ENCODE measurements at places on chromosomes 16 and 17.
A peak's percentile ranks its signal among the peaks of the same experiment; 100 is the strongest.

DNA sequence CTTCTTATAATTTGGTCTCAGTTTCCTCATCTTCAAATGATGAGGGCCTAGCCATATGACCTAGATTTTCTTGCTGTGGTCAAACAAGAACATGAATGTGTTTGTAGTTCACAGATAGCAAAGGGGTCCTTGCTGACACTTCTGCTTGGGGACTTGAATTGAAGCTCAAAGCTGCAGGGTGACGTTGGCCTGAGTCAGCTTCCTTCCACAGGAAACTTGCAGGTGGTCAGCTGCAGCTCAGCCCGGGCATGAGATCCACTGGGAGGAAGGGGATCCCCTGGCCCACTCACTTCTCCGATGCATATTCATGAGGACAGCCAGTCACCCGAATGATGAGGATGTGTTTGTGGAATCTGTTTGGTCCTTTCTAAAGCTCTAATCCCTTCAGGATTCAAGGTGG is 42.6 kb upstream of the AXIN2 start:
- no peak for DNase-seq

DNA sequence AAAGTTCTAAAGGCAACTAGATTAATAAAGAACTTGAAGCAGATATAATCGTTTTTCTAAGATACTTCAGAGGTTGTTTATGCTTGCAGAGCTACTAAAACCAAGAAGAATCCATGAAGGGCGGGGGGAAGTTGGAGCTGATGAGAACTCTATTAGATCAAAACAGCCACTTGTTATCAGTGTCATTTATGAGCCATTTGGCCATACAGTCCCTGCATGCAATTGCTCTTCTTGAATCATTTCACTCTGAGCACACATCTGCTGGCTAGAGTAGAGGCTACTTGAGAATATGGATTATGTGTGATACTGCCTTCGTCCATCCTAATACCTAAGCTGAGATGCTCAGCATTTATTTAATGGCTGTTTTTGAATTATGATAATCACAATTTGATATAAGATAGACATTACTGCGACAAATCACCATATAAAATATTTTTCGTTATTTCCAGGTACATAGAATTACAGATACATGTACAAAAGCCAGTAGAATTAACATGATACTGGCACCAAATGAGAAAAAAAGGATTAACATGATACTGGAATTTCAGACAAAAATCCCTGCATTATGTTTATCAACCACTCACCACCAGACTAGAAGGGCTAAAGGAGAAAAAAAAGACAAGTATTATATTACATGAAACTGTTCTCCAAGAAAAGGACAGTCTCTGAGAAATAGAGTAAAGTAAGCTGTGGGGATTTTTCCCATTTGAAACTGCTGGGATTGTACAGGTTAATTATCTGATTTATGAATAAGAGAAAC is 64.5 kb downstream of the TEX2 start:
- no peak for DNase-seq

- DNase-seq: peak; percentile 40
Measured at GRCh38 chr17:82241926-82242697, 13.3 kb downstream of the SLC16A3 start.

DNA sequence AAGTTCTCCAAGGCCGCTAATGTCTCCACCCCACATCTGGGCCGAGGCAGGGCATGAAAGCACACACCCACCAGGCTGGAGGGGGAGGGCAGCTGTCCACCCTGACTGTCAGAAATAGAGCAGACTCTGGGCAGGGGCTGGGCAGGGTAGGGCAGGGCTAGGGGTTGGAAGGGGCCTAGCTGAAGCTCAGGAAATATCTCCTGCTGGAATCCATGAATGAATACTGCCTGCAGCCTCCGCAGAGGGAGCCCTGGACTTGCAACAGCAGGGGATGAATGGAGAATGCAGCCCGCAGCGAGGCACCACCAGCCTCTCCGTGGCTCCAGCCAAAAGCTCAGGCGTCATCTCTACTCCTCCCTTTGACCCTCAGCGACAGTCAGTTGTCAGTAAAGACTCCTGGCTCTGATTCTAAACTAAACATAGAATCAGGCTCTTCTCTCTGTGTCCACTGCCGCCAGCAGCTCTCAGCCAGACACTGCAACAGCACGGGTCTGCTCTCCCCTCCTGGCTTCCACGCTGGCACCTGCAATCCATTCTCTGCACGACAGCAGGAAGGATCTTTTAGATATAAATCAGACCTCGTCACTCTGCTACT is 23.9 kb upstream of the NGFR start:
- peak; percentile 69 for DNase-seq

- DNase-seq: no peak
Measured at GRCh38 chr17:40617678-40618240, 29.9 kb downstream of the SMARCE1 start.

DNA sequence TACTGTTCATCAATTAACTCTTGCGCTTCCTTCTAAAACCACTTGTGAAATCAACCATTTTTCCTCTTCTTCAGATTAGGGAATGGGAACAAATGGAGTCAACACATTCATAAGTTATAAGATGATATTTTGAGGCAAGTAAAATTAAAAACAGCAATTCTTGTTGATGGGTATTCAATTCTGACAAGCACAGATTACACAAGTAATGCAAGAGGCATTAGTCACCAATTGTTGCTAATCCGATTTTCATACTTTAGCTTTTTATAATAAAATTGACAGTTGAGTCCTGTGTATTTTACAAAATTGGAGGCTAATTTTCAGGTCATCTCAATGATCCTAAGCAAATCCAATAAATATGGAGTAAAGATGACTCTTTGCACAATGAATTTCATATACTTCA is 918.4 kb upstream of the SOX9 start:
- DNase-seq: no peak

- DNase-seq: no peak
Measured at GRCh38 chr16:85759631-85760419, 8.9 kb upstream of the C16orf74 start.

DNA sequence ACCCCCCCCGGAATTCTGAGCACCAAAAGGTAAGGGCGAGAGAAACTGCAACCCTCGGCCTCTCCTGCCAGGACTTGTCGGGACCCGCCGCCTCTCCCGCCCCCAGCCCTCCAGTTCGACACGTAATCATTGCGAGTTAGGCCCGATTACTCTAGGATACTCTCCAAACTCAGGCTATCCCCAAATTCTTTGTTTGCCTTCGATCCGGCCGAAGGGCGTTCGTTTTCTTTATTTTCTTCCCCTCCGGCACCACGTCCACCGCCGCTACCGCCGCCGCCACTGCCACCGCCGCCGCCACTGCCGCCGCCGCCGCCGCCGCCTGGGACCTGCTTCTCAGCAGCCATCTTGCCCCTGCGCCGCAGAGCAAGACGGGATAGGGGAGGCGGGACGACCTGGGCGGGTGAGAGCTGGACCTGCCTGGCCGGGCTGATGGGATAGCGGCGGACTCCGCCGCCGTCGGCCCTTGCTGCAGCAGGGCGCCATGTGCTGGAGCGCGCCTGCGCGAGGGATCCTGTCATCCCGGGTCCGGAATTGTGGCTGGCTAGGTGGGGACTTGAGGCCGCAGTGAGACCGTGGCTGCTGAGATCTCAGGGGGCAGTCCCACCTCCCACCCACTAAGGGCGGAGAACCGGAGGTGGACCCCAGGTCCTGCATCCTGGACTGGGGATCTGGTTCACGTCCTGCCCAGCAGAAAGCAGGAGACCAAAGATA is at the start of gene SRP68:
Gene SRP68, minus strand, starts transcription at position 370 of the 711 bp plus-strand sequence. Its CDS starts 26 bp downstream, at position 344.
- peak; percentile 95 for DNase-seq

All from dorsolateral prefrontal cortex (tissue), 122 donors.